ENCODE measurements at places on chromosomes 1 and 21.

- no peak for DNase-seq
Observed at GRCh38 chr1:17437580-17438317, 1.7 kb downstream of the RCC2 start.

DNA sequence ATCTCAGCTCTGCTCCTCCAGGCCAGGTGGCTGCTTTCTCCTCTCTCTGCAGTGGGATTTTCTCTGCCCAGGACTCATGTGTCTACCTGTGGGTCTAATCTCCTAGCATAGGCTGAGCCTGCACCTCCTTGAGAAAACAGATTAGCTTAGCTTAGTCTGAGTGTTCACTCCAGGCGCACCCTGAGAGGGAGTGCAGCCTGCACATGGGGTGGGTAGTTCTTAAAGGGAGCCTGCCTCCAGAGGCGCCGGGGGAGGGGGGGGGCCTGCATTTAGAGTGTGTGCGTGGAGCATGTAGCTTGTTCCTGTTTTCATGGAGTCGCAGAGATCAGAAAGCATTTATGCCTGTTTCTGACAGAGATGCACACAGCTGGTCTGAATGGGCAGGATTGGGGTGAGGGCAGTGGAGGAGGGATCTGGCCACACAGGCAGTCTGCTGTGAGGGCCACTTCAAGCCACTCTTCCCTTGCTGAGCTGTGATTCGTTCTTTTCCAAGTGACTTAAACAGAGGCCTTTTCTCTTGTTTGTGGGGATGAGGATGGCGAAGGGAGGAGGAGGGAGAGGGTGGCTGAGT lies 45.2 kb downstream of the GALNT2 start:
- DNase-seq = no peak

DNA sequence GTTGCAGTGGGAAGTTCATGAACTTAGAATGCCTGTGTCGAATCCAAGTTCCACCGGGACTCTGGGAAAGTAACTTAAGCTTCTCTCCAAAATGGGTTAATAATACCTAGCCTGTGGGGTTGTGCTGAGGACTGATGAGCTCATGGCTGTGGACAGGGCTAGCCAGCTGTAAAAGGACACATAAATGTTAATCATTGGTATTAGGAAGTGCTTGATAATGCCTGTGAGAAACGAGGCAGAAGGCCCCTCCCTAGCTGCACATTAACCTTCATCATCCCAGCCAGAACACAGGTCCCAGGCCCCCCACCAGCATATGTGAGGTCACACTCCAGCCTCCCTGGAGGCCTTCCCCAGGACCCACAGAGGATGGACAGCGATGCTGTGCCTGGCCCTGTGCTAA lies 789 bp upstream of the GJB4 start:
- DNase-seq = no peak

GRCh38 chr1:204289280-204289679 lies 70.4 kb downstream of the PLEKHA6 start:
- DNase-seq = no peak

- DNase-seq = peak; percentile 15
Observed at GRCh38 chr1:7334475-7335035, 436.5 kb upstream of the VAMP3 start.

DNA sequence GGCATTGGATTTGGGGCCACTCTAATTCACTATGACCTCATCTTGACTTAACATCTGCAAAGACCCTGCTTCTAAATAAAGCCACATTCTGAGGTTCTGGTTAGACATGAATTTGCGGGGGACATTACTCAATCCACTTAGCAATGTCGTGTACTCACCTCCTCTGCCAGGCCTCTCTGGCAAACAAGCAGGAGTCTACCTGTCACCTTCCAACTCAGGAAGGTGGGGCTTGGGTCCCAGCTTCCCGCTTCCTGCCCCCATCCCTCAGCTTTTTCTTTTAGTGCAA lies 177.8 kb downstream of the PSMG1 start:
- DNase-seq = no peak

Data from fibroblast of skin of left quadriceps (primary cell).